Aorta (tissue), 5 donors: ENCODE measurements at places on chromosomes 6 and 20.

GRCh38 chr20:46195264-46196036 lies 77.3 kb downstream of the CD40 start:
- no peak for DNase-seq

DNA sequence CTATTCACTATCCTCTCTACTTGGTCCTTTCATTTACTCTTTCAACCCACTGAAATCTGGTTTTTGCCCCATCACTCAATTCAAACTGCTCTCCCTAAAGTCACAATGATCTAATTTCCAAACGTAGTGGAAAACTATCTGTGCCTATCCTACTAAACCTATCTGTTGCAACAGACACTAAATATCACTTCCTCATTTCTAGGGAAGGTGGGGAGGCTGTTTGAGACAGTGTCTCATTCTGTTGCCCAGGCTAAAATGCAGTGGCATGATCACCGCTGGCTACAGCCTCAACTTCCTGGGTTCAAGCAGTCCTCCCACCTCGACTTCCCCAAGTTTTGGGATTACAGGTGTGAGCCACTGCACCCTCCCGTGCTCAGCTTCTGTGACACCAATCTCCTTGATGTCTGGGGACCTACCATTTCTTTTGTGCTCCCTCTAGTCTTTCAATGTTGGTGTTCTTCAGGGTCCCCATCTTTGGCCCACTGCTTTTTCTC lies 8.8 kb downstream of the RANBP9 start:
- DNase-seq: no peak

- DNase-seq: peak; percentile 48
Observed at GRCh38 chr6:151807513-151808370, at the start of gene ESR1. ESR1 (plus strand) TSS chr6:151807682; CDS start chr6:151807913, 231 bp downstream.

DNA sequence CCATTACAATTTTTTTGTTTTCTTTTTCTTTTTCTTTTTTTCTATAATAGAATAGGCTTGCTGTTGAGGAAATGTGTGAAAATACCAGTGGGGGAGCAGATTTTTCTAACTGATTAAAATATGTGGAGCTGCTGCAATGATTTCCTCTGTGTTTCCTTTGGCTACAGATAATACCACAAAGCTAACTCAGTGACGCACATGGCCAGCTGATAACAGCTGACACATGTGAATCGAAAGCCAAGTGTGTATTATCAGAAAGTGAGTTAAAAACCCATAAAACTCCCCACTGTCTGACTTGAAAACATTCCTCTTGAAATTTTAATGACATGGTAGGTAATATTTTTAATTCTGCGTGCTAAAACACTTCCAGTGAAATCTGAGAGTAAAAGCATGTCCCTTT lies 70.8 kb upstream of the AHI1 start:
- no peak for DNase-seq

DNA sequence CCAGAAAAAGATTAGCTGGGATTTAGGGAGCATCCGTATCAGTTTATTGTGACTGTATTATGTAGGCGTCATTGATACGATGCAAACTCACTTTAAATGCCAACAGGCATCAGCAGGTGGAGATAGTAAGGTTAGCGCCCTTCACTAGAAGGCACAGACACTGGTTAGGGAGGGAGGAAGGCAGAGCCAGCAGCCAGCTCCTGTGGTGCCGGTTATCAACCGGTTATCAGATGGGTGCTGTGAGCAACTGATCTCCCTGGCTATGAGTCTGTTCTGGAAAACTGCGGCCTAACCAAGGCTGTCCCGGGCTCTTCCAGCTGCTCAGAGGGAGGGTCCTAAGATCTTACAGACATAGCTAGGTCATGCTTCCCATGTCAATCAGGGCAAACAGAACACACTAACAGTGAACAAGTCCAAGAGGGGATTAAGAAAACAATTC lies 47.5 kb upstream of the CD93 start:
- peak; percentile 9 for DNase-seq

GRCh38 chr6:54198134-54198533 lies 86.9 kb downstream of the MLIP start:
- DNase-seq: no peak

- no peak for DNase-seq
Observed at GRCh38 chr6:53433261-53433950, 84.7 kb upstream of the ELOVL5 start.

DNA sequence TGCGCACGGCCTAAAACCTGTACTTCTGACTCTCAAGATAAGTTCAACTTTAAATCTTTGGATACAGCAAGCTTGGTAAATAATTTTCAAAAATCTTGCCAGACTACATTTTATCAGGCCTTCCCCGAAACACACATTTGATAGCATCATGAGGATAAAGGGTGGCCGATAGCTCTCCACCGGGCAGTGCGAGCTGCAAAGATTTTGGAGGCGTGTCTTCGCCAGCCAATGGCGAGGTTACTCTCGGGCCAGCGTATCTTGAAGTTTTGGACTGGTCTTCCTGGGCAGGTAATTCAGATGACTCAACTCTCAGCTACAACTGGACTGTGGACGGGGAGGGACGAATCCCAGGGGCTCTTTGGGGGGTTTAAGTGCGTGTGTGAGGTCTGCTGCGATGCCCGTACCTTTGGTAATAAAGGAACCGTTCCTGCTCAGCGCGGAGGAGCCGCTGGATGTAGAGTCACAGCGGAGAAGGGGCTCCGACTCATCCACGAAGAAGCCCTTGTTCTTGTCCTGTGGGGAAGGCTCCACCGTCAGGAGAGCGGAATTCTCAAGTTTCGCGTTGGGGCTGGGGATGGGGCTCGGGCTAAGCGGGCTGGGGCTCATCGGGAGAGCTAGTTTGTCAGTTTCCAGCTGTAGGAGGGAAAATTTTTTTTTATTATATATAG lies 75.3 kb downstream of the TNFRSF21 start:
- no peak for DNase-seq
